ENCODE measurements at places on chromosomes 11 and 22.

GRCh38 chr22:35172442-35172841 is 84.9 kb upstream of the HMGXB4 start:
- peak; percentile 82 for DNase-seq

- no peak for DNase-seq
Observed at GRCh38 chr11:20027556-20028013, 132.7 kb downstream of the DBX1 start.

GRCh38 chr11:3977078-3977477 is 117.5 kb upstream of the RRM1 start:
- DNase-seq, result no peak

DNA sequence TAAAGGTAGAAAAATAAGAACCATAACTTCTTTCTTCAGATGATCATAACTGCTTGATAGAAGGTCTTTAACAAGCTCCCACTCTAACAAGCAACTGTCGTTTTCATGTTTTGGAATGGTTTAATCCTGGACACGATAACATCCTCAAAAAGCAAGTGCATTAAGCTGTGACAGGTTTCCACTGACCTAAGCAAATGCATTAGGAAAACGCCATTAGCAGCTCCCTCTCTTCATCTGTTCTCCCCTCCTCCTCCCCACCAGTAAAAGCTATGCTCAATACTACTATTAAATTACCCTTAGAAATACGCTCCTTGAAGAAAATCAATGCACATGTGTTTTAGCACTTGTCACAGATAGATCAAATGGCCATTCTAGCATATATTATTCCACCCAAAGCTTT is 729.4 kb downstream of the OPCML start:
- no peak for DNase-seq

DNA sequence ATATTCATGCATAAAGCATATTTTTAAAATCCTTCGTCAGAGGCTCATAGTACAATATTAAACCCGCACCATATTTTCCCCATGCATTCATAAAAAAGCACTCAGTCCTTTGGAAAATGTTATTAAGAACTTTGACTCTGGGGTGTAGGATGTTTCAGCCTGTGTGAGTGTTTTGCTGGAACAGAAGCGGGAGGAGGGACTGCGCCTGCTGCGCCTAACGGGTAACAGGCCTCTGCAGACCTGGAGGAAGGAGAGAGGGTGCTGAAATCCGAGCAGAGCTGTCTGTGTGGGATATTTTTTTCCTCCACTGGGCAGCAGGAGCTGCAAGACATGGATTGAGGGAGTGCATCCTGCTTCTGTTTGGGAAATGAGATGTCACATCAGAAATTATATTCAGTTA is 483.0 kb downstream of the BRD1 start:
- no peak for DNase-seq

DNA sequence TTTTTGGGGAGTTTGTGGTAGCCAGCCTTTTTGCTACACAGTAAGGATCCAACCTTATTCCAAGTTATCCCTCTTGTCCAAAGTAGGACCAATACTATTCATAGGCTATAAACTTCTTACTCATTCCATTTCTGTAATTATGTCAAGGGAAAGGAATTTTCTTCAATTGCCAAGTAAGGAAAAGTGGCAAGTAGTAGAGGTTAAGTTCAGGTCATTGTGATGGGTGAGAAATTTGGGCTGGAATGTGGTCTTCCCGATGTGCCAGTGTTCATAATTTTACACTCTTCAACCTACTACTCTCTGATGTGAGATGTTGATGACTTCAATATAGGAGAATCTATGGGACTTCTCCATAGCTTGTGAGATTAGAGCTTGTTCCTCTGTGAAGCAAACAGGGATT is 648.8 kb downstream of the METTL15 start:
- no peak for DNase-seq

DNA sequence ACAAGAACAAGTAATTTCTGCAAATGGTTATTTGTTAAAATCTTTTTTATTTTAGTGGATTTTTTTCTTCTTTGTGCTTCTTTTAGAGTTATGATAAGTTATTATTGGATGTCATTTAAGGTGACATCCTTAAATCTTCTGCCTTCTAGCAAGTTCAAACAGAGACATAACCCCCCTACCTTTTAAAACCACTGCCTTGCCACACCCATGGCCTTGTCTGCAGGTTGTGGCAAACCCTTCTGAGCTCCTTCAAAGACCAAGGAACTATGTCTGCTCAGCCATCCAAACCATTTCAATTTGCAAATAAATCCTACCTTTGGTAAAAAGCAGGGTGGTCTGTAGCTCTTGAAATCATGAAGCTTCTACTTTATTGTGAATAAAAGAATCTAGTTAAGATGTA is 241.6 kb downstream of the FAM76B start:
- DNase-seq, result no peak

- no peak for DNase-seq
Observed at GRCh38 chr11:120271672-120272071, 31.7 kb downstream of the POU2F3 start.

GRCh38 chr22:41690476-41690875 is 1.8 kb upstream of the SNU13 start:
- no peak for DNase-seq

- no peak for DNase-seq
Observed at GRCh38 chr11:18265949-18266348, at the start of gene SAA1. SAA1 (plus strand) TSS chr11:18266264; CDS start chr11:18266888, 624 bp downstream.

- no peak for DNase-seq
Observed at GRCh38 chr11:83855237-83855636, 569.1 kb upstream of the CCDC90B start.

DNA sequence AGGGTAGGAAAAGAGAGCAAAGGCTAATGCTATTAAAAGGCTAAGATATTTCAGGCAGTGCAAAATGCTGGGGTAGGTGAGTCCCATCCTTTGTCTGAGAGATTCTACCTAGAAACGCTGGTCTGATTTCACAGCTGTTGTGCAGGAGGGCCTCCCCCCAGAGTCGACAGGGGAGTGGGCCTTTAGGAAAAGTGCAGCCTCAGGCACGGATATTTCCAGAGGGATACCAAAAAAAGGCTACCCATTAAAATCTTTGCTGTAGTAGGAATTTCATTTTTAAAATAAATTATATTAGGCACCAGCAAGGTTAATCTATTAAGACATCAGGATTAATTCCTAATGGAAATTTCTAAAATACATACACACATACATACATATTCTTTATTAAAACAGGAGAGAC is 280.5 kb downstream of the OPCML start:
- no peak for DNase-seq

- DNase-seq, result no peak
Observed at GRCh38 chr22:18032455-18033101, 8.2 kb upstream of the MICAL3 start.

Data from NCI-H1092 treated with DMSO at 0.1 percent for 48 hours (cell line).